CD4-positive, alpha-beta T cell treated with Interleukin-2 at 100 ng/mL for 4 hours (primary cell): ENCODE measurements at places on chromosomes 2 and 18.

GRCh38 chr2:216618785-216619184 is 14.4 kb upstream of the IGFBP2 start:
- no peak for DNase-seq

GRCh38 chr2:239253264-239253663 is 147.6 kb downstream of the HDAC4 start:
- no peak for DNase-seq

- DNase-seq: no peak
Measured at GRCh38 chr2:223815186-223815883, 22.0 kb downstream of the AP1S3 start.

DNA sequence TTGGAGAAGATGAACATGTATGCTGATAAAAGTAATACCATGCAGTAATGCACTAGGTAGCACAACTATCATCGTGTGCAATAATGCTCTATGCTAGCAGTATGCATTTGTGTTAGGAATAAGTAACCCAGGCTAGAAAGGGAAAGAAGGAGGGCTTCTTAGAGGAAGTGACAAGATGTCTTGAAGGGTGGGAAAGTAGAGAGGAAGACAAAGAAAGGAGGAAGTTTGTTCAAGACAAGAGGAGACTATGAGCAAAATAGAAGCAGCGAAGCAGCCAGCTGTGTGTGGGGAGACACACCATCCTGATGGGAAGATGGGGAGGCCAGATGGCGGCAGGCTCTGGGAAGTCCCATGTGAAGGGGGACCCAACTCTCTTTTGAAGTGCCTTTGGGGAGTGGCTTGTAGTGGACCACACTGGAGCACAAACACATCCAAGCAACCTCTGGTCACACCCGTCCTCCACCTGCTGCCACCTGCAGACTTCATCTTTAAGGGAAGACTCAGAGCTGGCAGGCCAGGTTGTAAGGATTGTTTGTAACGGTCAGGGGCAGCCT is 39.9 kb upstream of the INHBB start:
- no peak for DNase-seq

GRCh38 chr2:151334082-151334815 is 23.1 kb upstream of the TNFAIP6 start:
- no peak for DNase-seq

- no peak for DNase-seq
Measured at GRCh38 chr2:167509586-167509985, 621.3 kb downstream of the XIRP2 start.

DNA sequence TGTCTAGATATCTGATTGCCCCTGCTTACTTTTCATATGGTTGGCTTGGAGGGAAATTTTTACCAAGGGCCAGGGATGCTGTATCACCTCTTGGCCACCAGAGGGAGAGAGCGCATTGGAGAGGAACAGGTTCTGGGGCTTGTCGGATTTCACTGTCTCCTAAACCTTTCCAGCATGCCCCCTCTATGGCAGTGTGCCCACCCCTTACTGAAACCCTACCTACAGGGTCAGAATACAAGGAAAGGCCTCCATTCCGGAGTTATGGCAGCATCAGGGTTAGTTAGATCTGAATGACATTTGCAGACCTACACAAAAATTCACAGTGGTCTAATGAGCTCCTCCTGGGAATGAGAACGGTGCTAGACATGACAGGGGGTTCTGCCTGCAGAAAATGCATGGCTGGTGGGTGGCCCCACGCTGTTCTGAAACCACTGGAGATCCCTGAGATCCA is 5.8 kb downstream of the SLC14A2 start:
- peak; percentile 55 for DNase-seq

DNA sequence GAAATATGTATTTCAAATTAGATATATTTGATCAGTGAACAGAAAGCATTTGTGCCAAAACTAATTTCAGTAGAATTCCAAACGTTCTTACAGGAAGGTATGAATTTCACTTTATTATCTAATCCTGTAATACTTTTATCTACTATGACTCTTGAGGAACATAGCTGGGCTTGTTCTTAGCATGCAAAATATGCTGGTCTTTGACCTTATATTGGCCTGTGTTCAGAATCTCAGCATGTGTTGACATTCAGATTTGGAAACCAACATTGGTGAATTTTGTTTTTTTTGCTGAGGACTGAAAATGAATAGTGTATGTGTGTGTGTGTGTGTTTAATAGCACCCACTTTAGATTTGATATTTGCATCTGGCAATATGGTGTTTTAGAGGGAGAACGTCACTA is 112.2 kb downstream of the MEIS1 start:
- no peak for DNase-seq

DNA sequence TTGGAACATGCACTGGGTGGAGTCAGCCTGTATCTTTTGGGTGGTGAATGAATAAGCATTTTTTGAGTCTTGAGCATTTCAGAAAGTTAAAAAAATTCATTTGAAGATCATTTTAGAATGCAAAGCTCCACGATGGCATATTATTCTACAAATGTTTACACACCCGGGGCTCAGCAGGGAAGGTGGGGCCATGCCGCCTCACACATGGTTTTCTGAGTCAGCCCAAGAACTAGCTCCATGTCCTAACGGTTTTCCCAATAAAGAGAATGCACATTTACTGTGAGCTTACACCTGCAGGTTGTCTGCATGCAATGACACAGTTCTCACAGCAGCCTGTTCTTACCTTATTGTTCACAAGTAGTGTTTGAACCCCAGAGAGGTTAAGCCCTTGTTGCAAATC is 670.3 kb downstream of the GALR1 start:
- no peak for DNase-seq

- DNase-seq: no peak
Measured at GRCh38 chr2:205996161-205996560, 89.8 kb downstream of the INO80D start.

DNA sequence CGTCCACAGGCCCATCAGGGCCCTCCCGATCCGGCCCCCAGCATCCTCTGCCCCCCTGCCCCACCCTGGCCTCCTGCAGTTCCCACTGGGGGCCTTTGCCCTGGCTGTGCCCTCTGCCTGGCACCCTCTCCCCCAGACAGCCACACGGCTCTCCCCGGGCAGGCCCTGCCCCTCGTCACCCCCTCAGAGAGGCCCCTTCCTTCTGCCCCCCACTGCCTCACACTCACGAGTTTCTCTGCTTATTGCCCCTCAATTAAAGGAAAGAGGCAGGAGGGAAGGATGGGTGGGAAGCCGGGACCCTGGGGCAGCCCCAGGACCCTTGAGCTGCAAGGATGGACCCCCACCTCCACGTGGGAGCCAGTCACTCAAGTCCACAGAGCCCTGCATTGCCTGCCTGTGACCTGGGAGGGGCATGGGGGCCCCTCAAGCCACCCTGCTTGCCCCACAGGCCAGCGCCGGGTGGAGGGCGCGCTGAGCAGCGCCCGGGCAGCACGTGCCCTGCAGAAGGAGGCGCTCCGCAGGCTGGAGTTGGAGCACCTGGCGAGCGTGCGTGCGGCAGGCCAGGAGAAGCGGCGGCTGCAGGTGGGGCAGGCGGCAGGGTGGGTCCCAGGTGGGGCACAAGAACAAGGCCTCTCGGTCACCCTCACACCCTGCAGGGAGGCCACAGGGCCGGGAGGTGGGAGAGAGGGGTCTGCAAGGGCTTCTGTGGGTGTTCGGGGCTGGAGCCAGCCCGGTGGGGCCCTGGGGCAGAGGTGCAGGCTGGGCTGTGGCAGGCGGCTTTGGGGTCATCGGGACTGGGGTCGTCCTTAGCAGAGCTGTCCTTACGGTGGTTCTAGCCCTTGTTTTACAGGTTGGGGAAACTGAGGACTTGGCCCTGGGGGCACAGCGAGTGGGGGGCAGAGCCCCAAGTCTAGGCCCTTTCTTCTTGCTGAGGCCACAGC is 30.5 kb upstream of the SNED1 start:
- no peak for DNase-seq

- no peak for DNase-seq
Measured at GRCh38 chr2:43460174-43460546, 135.7 kb downstream of the THADA start.

GRCh38 chr18:9539283-9539682 is 64.0 kb downstream of the RALBP1 start:
- no peak for DNase-seq

DNA sequence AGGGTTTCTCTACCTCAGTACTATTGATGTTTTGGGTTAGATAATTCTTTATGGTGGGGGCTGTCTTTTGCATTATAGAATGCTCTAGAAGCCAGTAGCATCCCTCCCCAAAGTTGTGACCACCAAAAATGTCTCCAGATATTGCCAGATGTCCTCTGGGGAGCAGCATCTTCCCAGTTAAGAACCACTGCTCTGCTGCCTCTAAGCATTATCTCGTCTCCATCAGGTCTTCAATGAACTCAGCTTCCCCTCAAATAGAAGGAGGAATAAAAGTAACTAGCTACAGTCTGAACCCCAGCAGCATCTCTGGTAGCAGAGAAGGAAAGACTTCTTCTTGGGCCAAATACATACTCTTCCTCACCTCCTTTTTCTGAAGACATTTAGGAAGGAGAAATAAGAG is 244.1 kb downstream of the AGPS start:
- no peak for DNase-seq

- no peak for DNase-seq
Measured at GRCh38 chr2:196592331-196592910, 47.1 kb upstream of the CCDC150 start.

DNA sequence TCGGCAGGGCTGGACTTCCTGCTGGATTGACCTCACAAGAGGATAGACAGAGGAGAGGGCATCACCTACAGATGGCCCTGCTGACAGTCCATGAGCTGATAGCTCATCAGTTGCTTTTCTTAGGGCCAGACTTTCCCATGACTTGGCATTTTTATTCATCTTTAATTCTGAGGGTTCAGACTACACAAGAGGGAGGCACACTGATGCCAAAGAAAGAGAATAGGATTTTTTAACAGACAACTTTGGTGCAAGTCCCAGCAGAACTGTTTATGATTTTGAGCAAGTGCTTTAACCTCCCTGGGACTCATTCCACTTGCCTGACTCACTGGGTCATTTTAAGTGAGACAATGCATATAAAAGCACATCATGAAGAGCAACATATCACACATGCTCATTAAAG is 299.2 kb downstream of the INSIG2 start:
- DNase-seq: no peak

DNA sequence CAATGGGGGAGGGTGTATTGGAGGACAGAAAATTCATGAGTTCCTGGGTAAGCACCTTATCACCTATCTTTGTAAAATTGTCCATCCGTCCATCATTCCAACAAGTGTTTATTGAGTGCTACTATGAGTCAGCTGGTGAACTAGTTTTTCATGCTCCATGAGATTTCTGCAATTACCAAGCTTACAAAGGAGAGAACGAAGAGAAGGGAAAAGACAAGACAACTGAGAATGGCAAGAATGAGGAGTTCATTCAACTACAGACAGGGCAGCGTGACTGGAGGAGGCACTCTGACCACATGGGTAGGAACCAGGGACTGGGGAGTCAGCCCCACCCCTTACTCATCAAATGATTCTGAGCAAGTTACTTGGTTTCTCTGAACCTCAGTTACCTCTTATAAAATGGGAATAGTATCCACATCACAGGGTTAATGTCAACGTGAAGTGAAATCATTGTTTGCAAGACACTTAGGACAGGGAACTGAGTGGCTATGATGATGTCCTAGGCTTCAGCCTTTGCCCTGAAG is 18.6 kb upstream of the TXNDC2 start:
- no peak for DNase-seq

GRCh38 chr18:65788373-65788772 is 37.6 kb downstream of the CDH7 start:
- no peak for DNase-seq

GRCh38 chr2:73859721-73860586 is 31.2 kb downstream of the STAMBP start:
- peak; percentile 14 for DNase-seq

DNA sequence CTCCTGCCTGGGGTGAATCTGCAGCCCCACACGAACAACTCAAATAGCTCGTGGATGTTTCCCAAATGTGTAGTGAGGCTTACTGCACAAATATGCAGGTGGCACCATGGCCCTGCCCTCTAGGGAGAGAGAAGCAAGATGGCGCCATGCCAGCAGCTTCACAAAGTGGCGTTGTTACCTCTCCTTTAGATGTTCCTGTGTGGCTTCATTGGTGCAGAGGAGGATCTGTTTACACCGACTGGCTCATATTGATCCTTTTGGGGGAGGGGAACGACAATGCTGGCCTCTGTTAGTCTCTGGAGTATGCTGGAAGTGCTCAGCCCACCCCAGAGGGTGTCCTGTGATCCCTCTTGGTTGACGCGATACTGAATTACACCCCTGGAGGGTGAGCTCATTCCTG is 99.5 kb upstream of the GATA6 start:
- DNase-seq: no peak

GRCh38 chr2:65636024-65636423 is 203.6 kb upstream of the SPRED2 start:
- no peak for DNase-seq

- no peak for DNase-seq
Measured at GRCh38 chr2:217451666-217452065, 551.1 kb downstream of the TNS1 start.

DNA sequence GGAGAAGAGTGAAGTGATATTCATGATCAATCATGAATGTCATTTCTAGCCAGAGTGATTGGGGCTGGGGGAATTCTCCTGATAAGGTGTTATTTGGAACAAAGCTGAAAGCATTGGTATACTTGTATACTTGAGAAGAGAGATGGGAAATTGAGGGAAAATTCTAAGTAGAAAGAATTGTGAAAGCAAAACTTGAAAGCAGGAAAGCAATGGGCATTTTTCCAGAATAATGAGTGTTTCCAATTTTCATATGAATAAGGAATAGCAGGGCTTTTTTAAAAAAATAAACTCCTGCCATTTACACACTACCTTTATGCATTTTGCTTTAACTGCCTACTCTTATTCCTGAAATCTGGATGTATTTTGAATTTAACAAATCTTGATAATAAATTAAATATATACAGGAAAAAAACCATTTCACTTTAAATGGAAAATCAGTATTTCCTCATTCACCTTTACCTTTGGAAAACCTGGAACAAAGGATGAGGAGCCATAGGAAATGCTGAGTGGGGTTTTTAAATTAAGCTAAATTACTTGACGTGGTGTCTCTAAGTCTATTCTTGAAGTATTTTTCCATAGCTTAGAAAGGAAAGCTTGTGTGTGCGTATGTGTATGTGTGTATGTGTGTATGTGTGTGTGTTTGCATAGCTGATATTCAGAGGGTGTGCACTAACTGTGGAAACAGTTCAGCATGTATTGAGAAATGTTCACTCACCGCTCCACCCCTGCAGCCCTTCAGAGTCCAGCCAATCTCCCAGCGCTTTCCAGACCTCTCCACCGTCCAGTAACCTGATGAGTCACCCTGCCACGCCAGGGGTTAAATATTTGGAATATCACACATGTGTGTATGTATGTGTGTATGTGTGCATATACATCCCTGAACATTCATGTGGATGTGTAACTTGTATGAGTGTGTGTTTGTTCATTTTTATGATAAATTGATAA is 427.3 kb downstream of the THSD7B start:
- no peak for DNase-seq

GRCh38 chr2:185484602-185485001 is 254.0 kb upstream of the FSIP2 start:
- no peak for DNase-seq

DNA sequence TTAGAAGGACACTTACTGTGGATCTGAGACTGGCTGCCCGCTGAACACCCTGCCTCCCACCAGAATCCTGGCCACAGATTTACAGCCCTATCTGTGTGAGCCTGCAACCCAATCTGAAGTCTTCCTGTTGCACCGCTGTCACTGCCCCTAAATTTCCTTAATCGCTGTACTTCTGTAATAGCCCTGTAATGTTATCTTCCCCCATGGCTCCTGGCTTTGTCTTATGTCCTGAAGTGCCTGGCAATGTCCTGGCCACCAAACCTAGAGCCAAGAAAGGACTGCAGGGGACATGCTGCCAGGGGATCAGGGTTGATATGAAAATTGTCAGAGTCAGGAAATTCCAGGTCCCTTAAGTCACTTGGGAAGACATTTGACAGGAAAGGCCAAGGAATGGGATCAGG is 52.7 kb downstream of the FHOD3 start:
- DNase-seq: no peak

- DNase-seq: no peak
Measured at GRCh38 chr2:25338401-25338800, 3.3 kb downstream of the DNMT3A start.
